ENCODE measurements at places on chromosomes 7 and 10.

DNA sequence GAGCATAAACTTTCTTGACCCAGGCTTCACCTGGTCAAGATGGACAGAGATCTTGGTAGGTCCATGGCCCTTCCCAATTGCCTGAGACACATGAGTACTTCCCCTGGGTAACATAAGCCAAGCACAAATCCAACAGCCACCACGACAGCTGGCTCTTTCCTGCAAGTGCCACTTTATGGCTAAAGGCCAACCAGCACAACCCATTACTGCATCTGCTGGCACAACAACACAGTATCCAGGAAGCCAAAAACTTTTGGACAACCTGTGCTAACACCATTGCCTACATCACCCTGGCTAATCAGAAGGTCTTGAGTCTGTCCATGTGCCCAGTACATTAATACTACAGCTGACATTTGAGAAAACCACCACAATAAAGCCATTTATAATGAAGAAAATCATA lies 548.0 kb upstream of the SEMA3D start:
- DNase-seq = no peak

GRCh38 chr7:22372863-22373262 lies 15.9 kb upstream of the RAPGEF5 start:
- DNase-seq = no peak

GRCh38 chr7:13457790-13458189 lies 531.7 kb downstream of the ETV1 start:
- peak; percentile 5 for DNase-seq

- DNase-seq = no peak
These were observed 72.0 kb upstream of the ZMIZ1 start for GRCh38 chr10:78996792-78997129.

GRCh38 chr7:75982306-75983064 lies 11.9 kb downstream of the TMEM120A start:
- no peak for DNase-seq

GRCh38 chr7:51007551-51008505 lies 225.1 kb upstream of the GRB10 start:
- no peak for DNase-seq

DNA sequence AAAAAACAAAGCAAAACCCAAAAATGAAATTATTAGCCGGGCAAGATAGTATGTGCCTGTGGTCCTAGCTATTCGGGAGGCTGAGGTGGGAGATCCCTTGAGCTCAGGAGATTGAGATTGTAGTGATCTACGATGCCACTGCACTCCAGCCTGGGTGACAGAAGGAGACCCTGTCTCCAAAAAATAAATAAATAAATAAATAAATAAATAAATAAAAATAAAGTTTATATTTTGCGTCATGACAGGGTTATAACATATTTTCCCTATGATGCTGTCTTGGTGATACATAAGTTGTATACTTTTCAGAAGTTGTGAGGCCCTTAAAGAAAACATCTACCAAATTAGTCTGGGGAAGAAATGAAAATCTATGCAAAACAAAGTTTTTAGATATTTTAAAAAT lies 94.5 kb upstream of the MKLN1 start:
- DNase-seq = no peak

DNA sequence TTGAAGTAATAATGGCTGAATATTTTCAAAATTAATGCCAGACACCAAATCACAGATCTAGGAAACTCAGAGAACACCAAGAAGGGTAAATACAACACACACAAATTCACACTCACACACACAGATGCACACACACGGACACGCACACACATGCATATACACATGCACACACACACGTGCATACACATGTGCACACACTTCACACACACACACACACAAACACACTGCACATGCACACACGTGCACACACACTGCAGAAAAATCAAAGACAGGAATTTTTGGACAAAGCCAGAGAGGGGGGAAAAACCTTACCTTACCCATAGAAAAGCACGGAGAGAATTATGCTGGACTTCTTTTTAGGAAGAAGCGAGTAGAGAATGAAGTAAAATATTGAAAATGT lies 547.4 kb downstream of the PTPRN2 start:
- DNase-seq = no peak

DNA sequence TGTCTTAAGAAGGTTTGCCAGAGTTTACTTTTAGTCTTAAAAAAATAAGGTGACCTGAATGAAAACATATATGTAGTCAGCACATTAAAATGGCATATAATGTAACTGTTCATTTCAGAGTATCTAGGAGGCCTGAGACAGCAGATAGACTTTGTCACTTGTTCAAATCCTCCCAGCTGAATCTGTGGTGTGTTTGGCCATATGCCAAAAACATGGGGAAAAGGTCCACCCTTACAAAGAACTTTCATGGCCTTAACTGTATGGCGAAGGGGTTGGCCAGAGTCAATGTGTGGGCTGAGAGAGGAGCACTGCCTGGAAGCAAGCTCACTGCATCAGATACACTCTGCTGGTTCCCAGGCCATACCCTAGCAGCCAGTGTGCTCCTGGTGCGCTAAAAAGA lies 113.7 kb downstream of the ALOX5 start:
- no peak for DNase-seq

GRCh38 chr10:1577373-1577770 lies 160.0 kb downstream of the ADARB2 start:
- DNase-seq = no peak

DNA sequence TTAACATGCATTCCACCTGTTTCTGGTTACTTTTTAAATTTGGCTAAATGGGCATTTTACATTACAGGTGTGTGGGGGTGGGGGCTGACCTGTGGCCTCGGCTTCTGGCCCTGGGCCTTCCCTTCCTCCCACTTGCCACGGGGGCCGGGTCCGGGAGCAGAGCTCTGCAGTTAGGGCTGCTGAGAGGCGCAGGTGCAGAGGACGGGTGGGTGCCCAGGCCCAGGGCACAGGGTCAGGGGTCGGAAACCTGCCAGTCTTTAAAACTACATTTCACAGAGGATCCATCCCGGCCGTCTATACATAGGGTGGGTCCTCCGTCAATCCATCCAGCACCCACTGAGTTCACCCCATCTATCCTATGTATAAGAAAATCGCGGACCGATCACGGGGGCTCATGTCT lies 106.5 kb upstream of the INSIG1 start:
- no peak for DNase-seq

DNA sequence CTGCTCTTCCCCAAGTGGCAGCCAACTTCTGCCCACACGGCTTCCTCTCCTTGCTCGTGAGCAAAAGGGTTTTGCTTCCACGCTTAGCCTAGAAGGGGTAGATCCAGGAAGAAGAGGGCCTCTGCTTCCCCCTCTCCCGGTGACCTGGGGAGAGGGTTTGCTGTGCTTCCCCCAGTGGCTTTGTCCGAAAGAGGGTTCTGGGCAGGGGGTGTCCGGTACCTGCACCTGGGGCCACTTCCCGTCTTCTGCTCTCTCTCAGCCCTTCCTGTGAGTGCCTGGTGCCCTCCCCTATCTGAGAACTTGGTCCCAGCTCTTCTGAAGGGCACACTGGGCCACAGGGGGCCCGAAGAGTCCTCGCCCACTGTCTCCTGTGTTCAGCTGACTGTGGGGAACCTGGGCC lies 11.3 kb downstream of the JAKMIP3 start:
- no peak for DNase-seq

GRCh38 chr7:47498229-47499056 lies 83.5 kb downstream of the TNS3 start:
- no peak for DNase-seq

GRCh38 chr7:11767148-11767547 lies 64.8 kb downstream of the THSD7A start:
- DNase-seq = no peak

DNA sequence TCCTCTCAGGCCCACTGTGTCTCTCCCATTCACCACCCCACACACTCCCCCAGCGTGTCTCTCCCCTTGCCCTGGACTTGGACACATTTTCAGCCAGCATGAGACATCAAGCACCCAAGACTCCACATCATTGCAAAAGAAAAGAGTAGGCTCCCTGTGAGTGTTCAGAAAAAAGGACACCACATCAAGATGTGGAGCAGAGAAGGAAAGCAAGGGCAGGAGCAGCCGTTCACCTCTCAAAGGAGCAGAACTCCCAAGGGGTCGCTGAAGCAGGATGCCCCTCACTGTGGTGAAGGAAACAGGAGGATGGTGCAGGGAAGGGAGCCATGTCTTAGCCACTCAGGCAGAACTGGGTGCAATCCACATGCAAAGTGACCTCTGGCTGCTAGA lies 89.9 kb upstream of the MACROH2A2 start:
- no peak for DNase-seq

DNA sequence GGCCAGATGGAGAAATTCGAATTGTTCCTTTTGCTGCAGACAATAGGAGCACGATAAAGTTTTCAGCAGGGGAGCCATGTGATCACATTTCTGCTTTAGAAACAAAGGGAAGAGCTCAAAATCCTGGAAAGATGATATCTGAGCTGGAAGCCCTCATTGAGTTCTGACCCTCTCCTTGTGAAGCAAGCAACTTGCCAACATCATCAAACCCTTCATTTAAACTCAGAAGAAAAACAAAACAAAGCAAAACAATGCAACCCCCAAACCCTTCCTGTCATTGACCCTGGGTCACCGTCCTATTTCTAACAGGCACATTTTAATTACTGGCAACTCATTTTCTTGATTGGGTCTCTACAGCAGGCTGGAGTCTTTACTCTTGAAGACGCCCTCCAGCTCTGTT lies 198.3 kb upstream of the ZNF32 start:
- DNase-seq = no peak

- DNase-seq = no peak
These were observed 1.3 kb downstream of the NOS3 start for GRCh38 chr7:150992051-150992640.

GRCh38 chr10:79331709-79332108 lies 15.6 kb upstream of the PPIF start:
- no peak for DNase-seq

- DNase-seq = peak; percentile 69
These were observed 106.4 kb downstream of the ZRANB1 start for GRCh38 chr10:125048094-125048864.

All from amygdala (tissue), 56 donors.